Stimulated activated CD4-positive, alpha-beta T cell treated with anti-CD3 and anti-CD28 coated beads, TNF-alpha, amount 100 ng/mL, for 48 hours (primary cell): ENCODE measurements at places on chromosomes 13 and 19.

DNA sequence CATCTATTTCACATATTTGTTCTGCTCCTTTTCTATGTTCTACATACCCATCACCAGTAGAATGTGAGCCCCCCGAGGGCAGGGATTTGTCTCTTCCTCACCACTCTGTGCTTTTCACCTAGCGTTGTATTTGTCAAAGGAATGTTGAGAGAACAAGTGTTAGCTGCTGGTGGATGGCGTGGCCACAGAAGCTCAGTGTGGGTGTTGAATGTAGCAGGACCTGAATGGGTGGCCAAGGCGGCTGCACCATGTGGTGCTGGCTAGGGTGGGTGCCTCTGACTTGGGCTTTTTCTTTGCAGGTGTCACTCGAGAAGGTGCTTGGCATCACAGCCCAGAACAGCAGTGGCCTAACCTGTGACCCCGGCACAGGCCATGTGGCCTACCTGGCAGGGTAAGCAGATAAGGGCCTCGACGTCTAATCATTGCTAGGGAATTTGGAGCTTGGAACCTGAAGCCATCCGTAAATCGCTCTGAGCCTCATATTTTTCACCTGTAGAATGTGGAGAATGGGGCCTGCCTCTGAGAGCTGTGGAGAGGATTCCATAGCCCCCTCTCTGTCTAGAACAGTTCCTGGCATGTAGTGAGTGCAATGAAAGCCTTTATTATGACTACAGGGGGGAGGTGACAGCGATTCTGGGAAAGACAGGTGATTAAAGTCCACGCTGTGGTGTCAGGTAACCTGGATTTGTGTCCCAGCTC is 3.9 kb downstream of the WDR62 start:
- no peak for DNase-seq

GRCh38 chr13:46213242-46213641 is 1.5 kb downstream of the LRRC63 start:
- no peak for DNase-seq

GRCh38 chr13:32840113-32840512 is 176.1 kb upstream of the KL start:
- DNase-seq: no peak

DNA sequence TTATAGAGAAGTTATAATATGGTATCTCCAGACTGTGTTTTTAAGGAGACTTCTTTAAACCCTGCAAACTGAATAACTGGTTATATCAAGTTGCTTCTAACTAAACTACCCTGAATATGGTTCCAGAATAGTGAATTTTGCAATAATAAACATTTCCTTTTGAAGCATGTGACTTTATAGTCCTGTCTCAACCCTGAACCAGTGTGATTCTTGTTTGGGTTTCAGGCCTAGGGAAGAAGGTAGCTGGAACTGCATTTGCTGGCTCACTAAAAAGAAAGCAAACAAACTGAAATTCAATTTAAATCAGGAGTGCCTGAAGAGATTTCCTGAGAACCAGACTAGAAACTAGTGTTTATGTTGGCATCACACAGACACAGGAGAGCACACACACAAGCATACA is 4.9 kb downstream of the ARHGEF7 start:
- DNase-seq: no peak

- DNase-seq: no peak
These were observed 211.2 kb downstream of the UQCRFS1 start for GRCh38 chr19:29001597-29002245.

DNA sequence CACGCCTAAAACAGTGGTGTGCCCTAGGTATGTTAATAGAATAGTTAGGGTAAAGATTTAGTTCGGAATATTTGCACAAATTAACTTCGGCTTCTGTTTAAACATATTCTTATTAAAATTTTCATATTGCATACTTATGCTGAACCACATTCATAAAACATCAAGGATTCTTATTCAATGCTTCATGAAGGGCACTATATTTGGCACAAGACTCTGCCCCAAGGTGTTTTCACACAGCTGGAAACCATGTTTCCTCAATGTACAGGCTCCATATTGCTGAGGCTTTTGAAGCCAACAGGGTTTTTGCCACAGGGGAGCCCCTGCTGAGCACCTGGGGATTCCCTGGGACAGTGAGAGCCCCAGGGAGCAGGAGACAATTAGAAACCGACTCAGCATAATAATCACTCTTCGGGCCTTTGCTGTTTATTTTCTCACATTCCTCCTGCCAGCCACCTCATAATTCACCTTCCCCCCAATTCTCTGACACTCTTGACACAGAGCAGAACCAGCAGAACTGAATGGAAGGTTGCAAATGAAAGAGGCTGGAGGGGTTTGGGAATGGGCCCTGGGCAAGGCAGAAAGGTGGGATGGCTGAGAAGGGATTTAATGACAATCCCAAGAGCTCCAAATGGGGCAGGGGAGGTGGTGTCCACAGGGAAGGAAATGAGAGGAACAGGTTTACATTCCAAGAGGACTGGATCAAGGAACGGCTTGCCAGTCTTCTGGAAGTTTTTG is 72.3 kb upstream of the POMP start:
- DNase-seq: no peak

- DNase-seq: no peak
These were observed 2.3 kb downstream of the COMP start for GRCh38 chr19:18788529-18789421.

GRCh38 chr13:44906713-44907112 is 82.6 kb downstream of the NUFIP1 start:
- DNase-seq: no peak

GRCh38 chr13:99386911-99387788 is 80.0 kb upstream of the GPR183 start:
- peak; percentile 87 for DNase-seq

DNA sequence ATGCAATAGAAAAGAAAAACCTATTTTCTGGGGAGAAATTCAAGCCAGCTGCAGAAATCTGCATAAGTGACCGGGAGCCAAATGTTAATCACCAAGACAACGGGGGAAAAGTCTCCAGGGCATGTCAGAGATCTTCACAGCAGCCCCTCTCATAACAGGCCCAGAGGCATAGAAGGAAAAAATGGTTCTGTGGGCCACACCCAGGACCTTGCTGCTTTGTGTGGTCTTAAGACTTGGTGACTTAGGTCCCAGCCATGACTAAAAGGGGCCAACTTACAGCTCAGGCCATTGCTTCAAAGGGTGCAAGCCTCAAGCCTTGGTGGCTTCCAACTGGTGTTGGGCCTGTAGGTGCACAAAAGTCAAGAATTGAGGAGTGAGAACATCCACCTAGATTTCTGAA is 2847.6 kb upstream of the PCDH20 start:
- DNase-seq: no peak

GRCh38 chr13:102325321-102325720 is 76.5 kb downstream of the FGF14 start:
- no peak for DNase-seq

- DNase-seq: no peak
These were observed 355.8 kb downstream of the MYO16 start for GRCh38 chr13:108985166-108985565.

GRCh38 chr19:46678110-46678732 is 17.2 kb upstream of the DACT3 start:
- peak; percentile 65 for DNase-seq

- no peak for DNase-seq
These were observed 1.3 kb upstream of the SIGLEC10 start for GRCh38 chr19:51418707-51419106.

- DNase-seq: no peak
These were observed 71.9 kb downstream of the OLFM4 start for GRCh38 chr13:53100394-53101063.

GRCh38 chr19:57566396-57567265 is 7.0 kb upstream of the ZNF550 start:
- no peak for DNase-seq

DNA sequence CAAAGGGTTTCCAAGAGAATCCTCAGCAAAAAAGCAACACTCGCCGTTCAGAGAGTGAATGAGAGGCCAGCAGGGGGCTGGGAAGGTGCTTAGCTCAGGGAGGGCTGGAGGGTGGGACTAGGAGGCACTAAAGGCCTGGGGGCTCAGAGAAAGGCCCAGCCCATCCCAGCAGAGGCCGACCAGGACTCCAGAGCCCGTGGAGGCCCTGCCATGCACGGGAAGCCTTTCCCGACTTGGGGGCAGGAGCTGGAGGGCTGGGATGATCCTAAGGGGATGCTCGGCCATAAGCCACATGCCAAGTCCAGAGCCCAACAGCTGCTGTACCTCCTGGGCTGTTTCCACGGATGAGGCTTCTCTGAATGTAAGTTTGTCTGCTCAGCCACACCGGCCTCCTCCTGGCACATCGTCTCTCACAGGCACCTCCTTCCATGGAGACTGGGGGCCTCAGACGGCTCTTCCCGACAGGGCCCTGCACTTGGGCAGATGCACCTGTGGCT is 19.5 kb downstream of the RASA3 start:
- DNase-seq: no peak

DNA sequence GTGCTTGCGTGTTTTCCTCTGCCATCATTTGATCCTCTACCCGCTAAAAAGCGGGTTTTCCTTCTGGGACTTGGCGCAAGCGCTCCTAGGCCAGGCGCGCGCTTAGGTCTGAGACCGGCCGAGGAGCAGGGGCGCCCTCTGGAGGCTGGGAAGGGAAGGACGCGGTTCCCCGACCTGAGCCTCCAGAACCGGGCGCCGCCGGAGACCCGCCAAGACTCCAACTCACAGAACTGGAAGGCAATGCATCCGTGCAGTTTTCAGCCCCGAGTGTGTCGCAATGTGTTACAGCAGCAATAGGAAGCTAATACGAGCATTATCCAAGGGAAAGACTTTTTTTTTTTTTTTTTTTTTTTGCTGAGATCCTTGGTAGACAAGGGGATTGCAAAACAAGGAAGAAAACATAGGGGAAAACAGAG is 190.9 kb downstream of the COL4A1 start:
- DNase-seq: peak; percentile 38

DNA sequence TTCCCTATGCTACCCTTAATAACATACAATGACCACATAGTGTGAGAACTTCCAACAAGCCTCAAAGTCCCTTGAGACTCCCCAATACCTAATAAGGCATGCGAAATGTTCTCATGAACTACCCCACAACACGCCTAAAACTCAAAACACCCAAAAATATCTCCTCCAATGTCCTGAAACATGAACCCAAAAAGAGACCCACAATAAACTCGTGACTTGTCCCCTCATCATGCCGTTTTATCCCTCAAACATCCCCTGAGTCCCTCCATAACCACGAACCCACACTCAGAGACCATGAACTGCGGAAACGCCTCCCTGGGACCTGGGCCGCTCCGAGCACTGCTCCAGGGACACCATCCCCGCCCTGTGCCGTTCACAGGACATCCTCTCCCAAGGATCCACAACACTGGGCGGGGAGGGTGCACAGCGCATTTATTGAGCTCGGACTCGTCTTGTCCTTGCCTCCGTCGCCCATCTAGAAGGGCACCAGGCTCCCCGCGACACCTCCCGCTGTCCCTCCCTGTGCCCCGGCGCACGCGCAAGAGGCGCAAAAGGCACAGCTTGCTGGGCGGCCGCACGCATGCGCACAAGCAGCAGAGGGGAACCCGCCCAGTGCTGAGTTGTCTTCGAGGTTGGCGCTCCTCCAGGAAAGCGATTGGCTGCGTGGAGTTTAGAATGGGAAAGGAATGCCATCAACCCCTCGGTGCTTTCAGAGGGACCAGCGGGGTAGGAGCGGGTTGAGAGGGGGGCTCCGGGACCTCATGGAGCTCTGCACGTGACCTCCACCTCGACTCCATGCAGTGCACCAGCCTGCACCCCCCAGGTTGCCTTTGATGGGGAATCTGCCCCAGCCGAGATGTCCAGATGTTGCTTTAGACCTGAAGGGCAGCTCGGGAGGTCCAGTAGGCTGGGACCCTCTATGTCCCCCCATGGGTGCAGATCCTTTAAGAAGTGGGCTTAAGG is 8.8 kb downstream of the FXYD3 start:
- DNase-seq: peak; percentile 79

DNA sequence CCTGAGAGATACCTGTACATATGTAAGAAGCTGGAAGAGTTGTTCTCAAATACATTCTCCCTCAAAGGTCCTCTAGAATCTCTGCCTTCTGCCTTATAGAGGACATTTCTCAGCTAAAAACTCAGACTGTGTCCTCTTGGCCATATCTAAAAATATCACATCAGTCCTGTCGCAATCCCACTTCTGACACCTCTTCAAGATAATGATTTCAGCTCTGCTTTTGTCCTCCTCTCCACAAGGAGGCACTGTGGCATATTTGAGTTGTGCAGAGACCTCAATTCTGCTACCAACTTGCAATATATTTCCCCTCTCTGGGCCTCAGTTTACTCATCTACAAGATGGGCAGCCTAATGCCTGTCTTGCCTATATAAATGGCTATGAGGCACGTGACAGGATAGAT is 16.6 kb downstream of the ADAMTS10 start:
- no peak for DNase-seq

- no peak for DNase-seq
These were observed 17.2 kb upstream of the GJB2 start for GRCh38 chr13:20209948-20210347.

- DNase-seq: no peak
These were observed 16.9 kb upstream of the ZNF541 start for GRCh38 chr19:47589824-47590223.

DNA sequence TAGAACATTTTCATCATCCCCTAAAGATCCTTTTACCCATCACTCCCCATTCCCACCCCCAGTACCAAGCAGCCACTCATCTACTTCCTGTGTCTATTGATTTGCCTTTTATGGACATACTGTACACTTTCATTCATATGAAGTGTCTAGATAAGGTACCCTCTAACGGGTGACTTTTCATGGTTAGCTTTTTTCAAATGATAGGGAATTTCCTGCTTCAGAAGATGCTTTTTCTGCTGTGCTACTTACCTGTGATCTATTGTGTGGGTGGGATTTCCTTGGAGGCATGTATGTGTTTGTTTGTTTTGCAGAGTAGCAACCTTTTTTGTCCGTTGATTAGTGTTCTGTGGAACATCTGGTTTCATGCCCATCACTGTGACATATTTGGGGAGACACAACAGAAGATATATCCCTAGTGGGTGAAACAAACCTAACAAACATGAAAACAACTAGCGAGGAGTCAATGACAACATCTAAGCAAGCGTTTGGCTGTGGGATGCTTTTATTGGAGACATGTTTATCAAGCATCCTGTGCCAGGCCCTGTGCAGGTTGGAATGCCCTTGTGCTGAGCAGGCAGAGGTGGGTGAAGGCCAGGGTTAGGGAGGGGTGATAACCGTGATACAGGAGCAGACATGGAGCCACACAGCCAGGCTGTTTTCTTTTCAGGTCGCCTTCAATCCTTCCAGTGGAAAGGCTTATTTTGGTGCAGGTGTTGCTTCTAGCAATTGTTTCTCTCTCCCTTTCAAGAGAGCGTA is 17.6 kb downstream of the SPINT2 start:
- no peak for DNase-seq

GRCh38 chr19:33662391-33663092 is 40.8 kb downstream of the CHST8 start:
- DNase-seq: no peak

- no peak for DNase-seq
These were observed 84.3 kb downstream of the PCCA start for GRCh38 chr13:100173203-100173602.
